ENCODE measurements at places on chromosomes 7 and 10. TPM values are rescaled to one million over a fixed set of nuclear protein-coding genes. Genes with fewer than 3 reads are reported as not detected.
A peak's percentile ranks its signal among the peaks of the same experiment; 100 is the strongest.

GRCh38 chr7:105320896-105321295 lies 67.8 kb downstream of the SRPK2 start:
- no peak overlapping the region for H3K27ac ChIP-seq
- H3K27me3 ChIP-seq = no peaks in the 10 kb centered on the region
- no peak for DNase-seq

DNA sequence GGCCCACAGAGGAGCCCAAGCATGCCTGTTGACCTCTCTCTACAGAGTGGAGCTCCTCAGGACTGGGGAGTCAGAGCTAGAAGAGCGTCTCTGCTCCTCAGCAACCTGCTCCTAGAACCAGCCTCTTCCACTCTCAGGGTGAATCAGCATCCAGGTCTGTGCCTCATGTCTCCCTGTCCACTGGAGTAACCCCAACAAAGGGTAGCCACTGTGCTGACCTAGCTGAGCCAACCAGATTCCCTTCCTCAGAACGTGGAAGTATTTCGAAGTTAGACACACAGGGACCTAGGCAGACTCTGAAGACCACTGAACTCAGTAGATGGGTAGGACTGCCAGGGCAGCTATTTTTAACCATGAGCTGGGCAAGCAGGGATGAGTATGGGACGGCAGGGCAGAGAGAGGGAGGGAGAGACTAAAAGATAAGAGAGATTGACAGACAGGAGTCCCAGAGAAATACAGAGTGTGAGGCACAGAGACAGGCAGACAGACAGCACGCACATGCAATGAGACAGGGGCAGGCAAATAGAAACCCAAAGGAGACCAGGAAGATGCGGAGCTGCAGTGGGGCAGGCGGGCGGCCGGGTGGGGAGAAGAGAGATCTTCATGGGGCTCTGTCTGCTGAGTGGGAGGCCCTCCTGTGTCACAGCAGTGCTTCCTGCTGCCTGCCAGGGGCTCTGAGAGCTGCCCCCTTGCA lies 56.7 kb downstream of the OSBPL3 start:
- H3K4me3 ChIP-seq = no peak overlapping the region
- H3K4me1 ChIP-seq = peaks cover 25% of the 10 kb centered on the region
- DNase-seq = no peak
- no peaks in the 10 kb centered on the region for H3K36me3 ChIP-seq

The HOXA9 gene
- not detected for total RNA-seq

DNA sequence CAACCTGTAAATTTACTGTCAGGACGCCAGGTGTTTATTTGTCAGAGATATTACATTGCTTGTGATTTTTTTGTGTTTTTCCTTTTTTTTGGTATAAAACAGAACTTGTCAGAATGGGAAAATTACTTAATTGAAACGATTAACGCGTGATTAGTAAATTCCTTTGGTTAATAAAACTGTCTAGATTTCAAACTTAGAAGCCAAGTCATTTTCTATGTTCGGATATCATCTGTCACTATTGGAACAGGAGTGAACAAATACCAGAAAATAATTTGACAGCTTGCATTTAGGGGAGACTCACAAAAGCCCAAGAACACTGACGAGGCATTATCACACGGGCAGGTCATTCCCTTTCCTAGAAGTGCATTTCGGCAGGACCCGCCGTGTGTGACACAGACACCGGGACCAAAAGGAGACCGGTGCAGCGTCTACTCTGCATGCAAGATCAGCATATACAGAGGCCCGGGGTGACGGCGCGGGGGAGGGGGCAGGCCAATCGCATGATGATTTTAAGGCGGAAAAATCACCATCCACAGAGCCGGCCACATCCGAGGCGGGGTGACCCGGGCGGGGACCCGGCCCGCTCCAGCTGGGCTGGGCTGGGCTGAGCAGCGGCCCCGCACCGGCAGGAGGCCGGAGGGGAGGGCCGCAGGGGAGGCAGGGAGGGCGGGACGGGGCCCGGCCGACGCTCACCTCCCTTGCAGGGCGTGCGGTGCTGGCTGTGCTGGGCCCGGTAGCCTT lies 841 bp downstream of the GLUD1 start:
- peak overlapping the region; percentile 32 for H3K4me3 ChIP-seq
- peak overlapping the region; percentile 98 for H3K27ac ChIP-seq
- no peaks in the 10 kb centered on the region for H3K27me3 ChIP-seq
- peak; percentile 72 for DNase-seq

GRCh38 chr7:23607130-23607529 lies 9.9 kb downstream of the CCDC126 start:
- DNase-seq = no peak
- H3K27ac ChIP-seq = no peak overlapping the region
- no peaks in the 10 kb centered on the region for H3K27me3 ChIP-seq
- H3K4me1 ChIP-seq = peaks cover 15% of the 10 kb centered on the region

DNA sequence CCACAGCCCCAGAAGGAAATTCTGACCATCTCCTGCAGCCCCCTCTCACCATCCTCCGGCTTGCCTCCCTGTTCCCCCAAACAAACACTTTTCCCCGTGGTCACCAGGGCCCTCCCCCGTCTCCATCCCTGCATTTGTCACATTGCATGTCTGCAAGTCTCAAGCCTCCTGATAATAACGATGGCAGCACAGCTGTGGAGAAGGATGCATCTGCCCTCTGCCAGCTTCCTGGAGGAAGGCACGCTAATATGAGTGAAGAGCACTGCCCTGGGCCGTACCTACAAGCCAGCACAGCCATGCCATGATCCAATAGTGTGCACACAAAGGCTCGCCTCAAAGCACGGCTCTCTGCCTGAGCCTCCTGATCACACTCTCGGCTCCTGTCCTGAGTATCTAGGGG lies 98.5 kb downstream of the SLIT1 start:
- no peak overlapping the region for H3K4me3 ChIP-seq
- no peak overlapping the region for H3K27ac ChIP-seq
- H3K27me3 ChIP-seq = no peaks in the 10 kb centered on the region
- DNase-seq = no peak

The EBLN1 gene
- total RNA-seq = not detected

The MMD2 gene
- not detected for total RNA-seq

GRCh38 chr7:136997735-136998134 lies 129.3 kb downstream of the CHRM2 start:
- no peaks in the 10 kb centered on the region for H3K27me3 ChIP-seq
- H3K27ac ChIP-seq = no peak overlapping the region
- no peak overlapping the region for H3K4me3 ChIP-seq

DNA sequence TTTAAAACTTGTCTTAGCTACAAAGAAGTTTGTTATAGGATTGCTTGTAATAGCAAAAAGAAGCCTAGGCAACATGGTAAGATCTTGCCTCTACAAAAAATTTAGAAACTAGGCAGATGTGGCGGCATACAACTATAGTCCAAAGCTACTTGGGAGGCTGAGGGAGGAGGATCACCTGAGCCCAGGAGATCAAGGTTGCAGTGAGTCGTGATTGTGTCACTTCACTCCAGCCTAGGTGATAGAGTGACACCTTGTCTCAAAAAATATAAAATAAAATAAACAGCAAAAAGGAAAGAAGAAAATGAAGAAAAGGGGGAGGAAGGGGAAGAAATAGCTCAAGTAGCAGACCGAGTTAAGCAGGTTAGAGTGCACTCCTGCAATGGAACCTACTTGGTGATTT lies 47.0 kb upstream of the MPP7 start:
- H3K4me3 ChIP-seq = no peak overlapping the region
- H3K27ac ChIP-seq = no peak overlapping the region
- H3K27me3 ChIP-seq = no peaks in the 10 kb centered on the region
- DNase-seq = no peak
- H3K4me1 ChIP-seq = peaks cover 4% of the 10 kb centered on the region

DNA sequence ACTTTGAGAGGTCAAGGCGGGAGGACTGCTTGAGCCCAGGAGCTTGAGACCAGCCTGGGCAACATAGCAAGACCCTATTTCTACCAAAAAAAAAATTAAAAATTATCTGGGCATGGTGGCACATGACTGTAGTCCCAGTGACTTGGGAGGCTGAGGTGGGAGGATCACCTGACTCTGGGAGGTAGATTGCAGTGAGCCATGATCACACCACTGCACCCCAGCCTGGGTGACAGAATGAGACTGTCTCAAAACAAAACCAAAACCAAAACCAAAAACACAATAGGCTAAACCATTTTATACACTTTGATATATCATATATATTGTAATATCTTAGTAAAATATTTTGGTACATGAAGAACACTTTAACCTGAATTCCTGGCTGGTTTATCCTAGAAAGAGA lies 101.6 kb downstream of the RAPGEF5 start:
- no peaks in the 10 kb centered on the region for H3K36me3 ChIP-seq
- H3K4me1 ChIP-seq = peaks cover 31% of the 10 kb centered on the region
- no peaks in the 10 kb centered on the region for H3K27me3 ChIP-seq
- DNase-seq = peak; percentile 15
- no peak overlapping the region for H3K4me3 ChIP-seq
- peak overlapping the region; percentile 38 for H3K27ac ChIP-seq

The SH2B2 gene
- 6.3 TPM for total RNA-seq

The ADAM22 gene
- total RNA-seq = 1.0 TPM

DNA sequence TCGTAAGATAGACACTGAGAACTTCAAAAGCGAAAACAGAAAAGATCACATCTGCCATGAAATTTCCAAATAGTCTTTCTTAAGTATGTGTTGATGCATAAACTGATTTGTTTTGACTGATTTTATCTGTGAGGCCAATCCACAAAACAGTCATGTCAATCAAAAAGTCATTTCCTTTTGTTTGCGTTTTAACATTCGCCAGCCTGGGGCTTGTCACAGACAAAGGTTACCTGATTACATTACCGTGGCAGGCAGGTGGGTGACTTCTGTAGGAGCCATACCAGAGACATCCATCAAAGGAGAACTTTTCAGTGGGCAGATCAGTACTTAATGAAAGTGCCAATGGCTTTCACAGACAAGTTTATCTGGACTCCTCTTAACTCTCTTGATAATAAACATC lies 45.5 kb upstream of the BET1 start:
- H3K4me3 ChIP-seq = no peak overlapping the region
- H3K27me3 ChIP-seq = no peaks in the 10 kb centered on the region
- no peaks in the 10 kb centered on the region for H3K4me1 ChIP-seq
- DNase-seq = no peak
- no peak overlapping the region for H3K27ac ChIP-seq

DNA sequence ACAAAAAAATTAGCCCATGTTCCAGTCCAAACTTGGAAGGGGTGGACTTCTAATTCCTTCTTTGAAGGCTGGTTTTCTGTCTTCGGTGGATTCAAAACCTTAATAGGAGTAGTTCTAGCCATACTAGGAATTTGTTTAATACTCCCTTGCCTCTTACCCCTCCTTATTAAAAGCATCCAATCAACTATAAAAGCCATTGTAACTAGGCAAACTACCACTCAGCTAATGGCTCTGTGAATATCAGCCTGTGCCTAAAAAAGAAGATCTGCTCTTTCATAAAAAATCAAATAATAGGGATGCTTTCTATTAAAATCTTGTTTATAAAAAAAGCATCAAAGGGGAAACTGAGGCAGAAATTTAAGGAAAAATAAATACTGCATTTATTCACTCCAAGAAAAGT lies 4.1 kb upstream of the ADCK2 start:
- no peak for DNase-seq
- H3K4me3 ChIP-seq = no peak overlapping the region
- no peaks in the 10 kb centered on the region for H3K27me3 ChIP-seq
- H3K36me3 ChIP-seq = no peaks in the 10 kb centered on the region
- no peak overlapping the region for H3K27ac ChIP-seq
- peaks cover 11% of the 10 kb centered on the region for H3K4me1 ChIP-seq

- no peaks in the 10 kb centered on the region for H3K4me1 ChIP-seq
- H3K4me3 ChIP-seq = no peak overlapping the region
- no peak overlapping the region for H3K27ac ChIP-seq
- no peak for DNase-seq
- no peaks in the 10 kb centered on the region for H3K27me3 ChIP-seq
- no peaks in the 10 kb centered on the region for H3K36me3 ChIP-seq
These were observed 353.2 kb downstream of the GPAM start for GRCh38 chr10:111830359-111830758.

- no peak overlapping the region for H3K4me3 ChIP-seq
- H3K27me3 ChIP-seq = no peaks in the 10 kb centered on the region
- no peaks in the 10 kb centered on the region for H3K36me3 ChIP-seq
- DNase-seq = no peak
These were observed 43.4 kb upstream of the ITGB8 start for GRCh38 chr7:20287317-20287716.

The GRID1 gene
- total RNA-seq = 1.0 TPM

The ABCC2 gene
- 1.3 TPM for total RNA-seq

The TMEM213 gene
- total RNA-seq = not detected

The PAPOLB gene
- not detected for total RNA-seq

- no peak overlapping the region for H3K27ac ChIP-seq
- peak; percentile 27 for DNase-seq
- H3K4me3 ChIP-seq = no peak overlapping the region
- no peaks in the 10 kb centered on the region for H3K27me3 ChIP-seq
These were observed 19.6 kb downstream of the NUDT1 start for GRCh38 chr7:2261611-2262010.

DNA sequence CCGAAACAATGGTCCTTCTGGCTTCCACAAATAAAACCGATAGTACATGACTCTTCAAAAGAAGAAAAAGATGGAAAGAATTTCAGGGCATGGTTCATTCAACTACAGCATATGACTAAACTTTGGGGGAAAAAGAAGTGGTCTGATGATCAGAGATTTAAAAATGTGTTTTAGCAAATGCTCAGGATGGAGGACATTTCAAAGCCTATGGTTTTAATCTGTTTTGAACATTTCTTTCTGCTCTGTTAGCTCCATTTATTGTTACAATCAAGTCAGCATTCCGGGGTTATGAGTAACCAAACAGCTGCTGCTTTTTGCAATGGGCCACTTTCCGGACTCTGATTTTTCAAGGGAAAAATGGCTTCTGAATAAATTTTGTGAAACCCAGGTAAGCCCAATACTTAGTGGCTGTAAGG lies 142.4 kb downstream of the CUBN start:
- DNase-seq = no peak
- H3K4me3 ChIP-seq = no peak overlapping the region
- H3K4me1 ChIP-seq = no peaks in the 10 kb centered on the region
- no peaks in the 10 kb centered on the region for H3K27me3 ChIP-seq

GRCh38 chr10:123154711-123155505 lies 706 bp downstream of the BUB3 start:
- H3K27ac ChIP-seq = peak overlapping the region; percentile 82
- H3K4me3 ChIP-seq = peak overlapping the region; percentile 92
- peaks cover 10% of the 10 kb centered on the region for H3K36me3 ChIP-seq
- peaks cover 37% of the 10 kb centered on the region for H3K4me1 ChIP-seq

- no peaks in the 10 kb centered on the region for H3K36me3 ChIP-seq
- no peak overlapping the region for H3K4me3 ChIP-seq
- DNase-seq = no peak
- H3K4me1 ChIP-seq = peaks cover 20% of the 10 kb centered on the region
- H3K27ac ChIP-seq = no peak overlapping the region
- no peaks in the 10 kb centered on the region for H3K27me3 ChIP-seq
These were observed 3.1 kb upstream of the UPP1 start for GRCh38 chr7:48085942-48086341.

The SFTPA1 gene
- total RNA-seq = 0.26 TPM

GRCh38 chr7:105133986-105134655 lies 120.1 kb downstream of the KMT2E start:
- no peak overlapping the region for H3K4me3 ChIP-seq
- H3K4me1 ChIP-seq = no peaks in the 10 kb centered on the region
- DNase-seq = no peak
- no peaks in the 10 kb centered on the region for H3K27me3 ChIP-seq

The AP5Z1 gene
- 23.4 TPM for total RNA-seq

- no peaks in the 10 kb centered on the region for H3K27me3 ChIP-seq
- H3K36me3 ChIP-seq = no peaks in the 10 kb centered on the region
- H3K4me3 ChIP-seq = no peak overlapping the region
These were observed 35.7 kb upstream of the MTPAP start for GRCh38 chr10:30384701-30385201.

- no peaks in the 10 kb centered on the region for H3K36me3 ChIP-seq
- no peak overlapping the region for H3K27ac ChIP-seq
- H3K27me3 ChIP-seq = no peaks in the 10 kb centered on the region
- no peak overlapping the region for H3K4me3 ChIP-seq
These were observed 138.1 kb downstream of the WDR11 start for GRCh38 chr10:120989279-120989678.
